NCI-H1092 (cell line): ENCODE measurements at places on chromosomes 7 and 10.

DNA sequence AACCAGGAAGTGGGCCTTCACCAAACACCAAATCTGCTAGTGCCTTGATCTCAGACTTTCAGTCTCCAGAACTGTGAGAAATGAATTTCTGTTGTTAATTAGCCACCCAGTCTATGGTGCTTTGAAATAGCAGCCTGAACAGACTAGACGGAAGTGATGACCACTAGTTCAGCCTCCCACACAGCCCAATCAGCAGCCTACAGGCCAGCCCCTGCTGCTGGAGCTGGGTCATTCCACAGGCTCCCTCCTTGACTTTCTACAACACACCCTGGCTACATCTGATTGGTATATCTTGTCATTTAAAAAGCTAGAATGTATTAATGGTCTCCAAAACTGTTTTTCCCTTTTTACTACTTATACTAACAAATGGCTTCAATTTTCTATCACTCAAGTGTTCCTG, 277.2 kb upstream of the TAC1 start:
- DNase-seq: no peak

GRCh38 chr10:92787557-92788152, 60.7 kb upstream of the EXOC6 start:
- DNase-seq: no peak

- no peak for DNase-seq
These were observed 675 bp upstream of the GIMAP1 start for GRCh38 chr7:150715738-150716137.

DNA sequence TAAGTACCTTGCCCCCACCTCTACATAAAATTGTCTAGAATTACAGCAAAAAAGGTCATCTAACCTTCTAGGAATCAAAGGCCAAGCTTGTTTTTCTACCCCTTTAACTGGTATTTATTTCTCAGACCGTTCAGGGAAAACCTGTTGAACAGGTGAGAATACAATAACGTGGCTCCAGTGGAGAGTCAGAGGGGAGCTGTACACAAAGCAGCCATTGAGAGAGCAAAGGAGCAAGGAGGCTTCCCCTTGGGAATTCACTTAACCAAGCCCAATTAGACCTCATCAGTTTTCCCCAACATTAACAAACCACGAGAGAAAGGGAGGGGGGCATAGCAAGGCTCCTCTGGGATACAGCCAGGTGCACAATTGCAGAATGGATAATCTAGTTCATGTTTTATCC, 101.9 kb downstream of the ELMO1 start:
- no peak for DNase-seq

- no peak for DNase-seq
These were observed 216.2 kb downstream of the AUTS2 start for GRCh38 chr7:69814421-69814962.

GRCh38 chr7:71615017-71615416, 483.1 kb downstream of the GALNT17 start:
- no peak for DNase-seq
